ENCODE measurements at places on chromosomes 1 and 21.
A peak's percentile ranks its signal among the peaks of the same experiment; 100 is the strongest.

DNA sequence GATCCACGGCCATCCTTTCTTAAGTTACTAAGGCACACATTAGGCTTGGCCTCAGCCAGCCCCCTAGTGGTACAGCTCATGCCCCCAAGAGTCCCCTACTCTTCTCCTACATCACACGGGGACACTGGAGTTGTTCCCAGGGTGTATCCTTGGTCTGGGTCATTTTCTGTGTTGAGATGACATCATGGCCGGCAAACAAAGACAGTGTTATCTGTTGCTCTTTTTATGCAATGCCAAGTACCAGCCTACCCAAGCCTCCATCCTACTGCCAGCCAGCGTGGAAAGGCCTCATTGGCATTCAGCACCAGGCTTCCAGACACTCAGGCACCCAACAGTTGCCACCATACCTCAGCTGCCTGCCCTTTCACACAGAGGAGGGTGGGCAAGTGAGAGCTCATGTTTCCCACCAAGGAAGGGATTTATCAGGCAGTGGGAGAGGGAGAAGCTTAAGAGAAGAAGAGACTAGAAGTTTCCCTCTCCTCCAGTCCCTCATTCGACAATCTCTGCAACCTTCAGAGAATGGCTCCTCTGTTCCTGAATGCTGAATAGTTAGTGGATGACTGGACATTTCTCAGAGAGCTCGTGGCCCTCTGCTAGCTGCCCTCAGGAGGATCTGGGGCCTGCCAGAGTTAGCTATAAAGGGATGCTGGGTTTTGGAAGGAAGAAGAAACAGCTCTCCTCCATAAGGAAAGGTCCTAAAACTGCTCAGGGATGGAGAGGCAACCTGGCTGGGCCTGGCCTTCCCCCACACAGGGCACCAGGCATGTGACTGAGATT is 17.7 kb downstream of the CBR1 start:
- DNase-seq: no peak

DNA sequence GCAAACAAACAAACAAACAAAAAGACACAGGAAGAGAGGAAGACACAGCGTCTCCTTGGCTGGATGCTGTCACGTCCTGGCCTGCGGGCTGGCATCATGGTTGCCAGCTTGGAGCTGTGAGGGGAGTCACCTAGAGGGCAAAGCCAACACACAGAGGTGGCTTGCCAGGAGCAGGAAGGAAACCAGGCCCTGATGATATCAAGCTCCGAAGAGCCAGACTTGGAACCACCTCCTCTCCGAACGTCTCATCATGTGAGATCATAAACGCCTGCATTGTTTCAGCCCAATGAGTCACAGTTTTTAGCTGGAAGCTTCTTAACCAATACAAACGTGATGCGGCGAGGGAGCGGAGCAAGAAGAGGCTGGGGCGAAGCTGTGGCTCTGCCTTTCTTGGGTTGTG is 8.7 kb downstream of the PLA2G2D start:
- no peak for DNase-seq

DNA sequence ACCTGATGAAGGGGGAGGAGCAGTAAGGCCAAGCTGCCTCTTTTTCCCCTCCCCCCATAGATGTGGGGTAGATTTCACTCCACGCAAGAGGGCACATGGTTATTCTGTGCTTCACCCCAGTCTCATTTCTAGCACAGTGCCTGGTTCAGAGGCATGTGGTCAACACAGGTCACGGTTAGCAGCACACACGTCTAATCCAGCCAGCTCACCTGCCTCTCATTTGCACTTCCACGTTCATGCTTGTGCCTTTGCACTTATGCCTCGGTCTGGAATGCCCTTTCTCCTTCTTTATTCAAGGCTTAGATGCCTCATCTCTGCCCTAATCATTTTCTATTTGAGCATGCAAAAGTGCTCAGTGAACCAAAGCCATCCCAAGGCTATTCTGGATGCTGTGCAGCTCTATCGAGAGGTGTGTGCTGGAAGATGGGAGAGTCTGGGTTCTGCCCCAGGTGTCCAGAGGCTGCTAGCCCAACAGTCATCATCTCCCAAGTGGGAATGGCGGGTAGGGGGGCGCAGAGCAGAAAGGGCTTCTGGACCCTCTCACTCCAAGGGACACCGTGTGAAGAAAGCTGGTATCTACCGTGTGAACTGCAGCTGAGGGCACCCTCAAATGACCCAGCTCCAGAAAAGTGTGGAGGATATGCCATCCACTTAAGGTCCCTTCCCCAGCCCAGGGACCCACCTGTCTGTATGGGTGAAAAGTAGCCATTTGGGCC is 2.1 kb upstream of the A3GALT2 start:
- DNase-seq: no peak

DNA sequence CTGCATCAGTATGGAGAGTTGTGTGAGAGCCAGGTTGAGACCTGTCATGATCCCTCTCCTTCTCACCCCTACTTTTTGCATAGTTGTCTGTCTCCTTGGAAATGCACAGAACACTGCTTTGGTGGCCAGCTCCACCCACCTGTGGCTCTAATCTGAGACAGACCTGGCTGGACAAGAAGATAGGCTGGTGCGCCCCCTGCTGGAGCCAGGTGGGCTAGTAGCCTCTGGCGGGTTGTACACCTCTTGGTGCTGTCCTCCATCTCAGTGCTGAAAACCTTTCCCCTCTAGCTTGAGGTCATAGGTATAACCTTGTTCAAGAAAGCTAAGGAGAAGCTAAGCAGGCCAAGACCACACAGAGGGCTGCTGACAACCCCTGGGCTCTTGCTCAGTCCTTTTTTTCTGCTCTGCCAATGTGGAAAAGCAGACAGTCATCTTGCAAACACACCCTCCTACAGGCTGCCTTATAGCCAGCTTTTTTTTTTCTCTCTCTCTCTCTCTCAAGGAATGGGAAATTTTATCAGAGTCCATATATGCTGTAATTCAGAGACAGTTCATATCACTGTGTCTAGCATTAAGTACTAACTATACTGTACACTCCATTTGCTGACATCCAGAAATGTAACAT is 58.8 kb upstream of the SPATA6 start:
- DNase-seq: peak; percentile 54

DNA sequence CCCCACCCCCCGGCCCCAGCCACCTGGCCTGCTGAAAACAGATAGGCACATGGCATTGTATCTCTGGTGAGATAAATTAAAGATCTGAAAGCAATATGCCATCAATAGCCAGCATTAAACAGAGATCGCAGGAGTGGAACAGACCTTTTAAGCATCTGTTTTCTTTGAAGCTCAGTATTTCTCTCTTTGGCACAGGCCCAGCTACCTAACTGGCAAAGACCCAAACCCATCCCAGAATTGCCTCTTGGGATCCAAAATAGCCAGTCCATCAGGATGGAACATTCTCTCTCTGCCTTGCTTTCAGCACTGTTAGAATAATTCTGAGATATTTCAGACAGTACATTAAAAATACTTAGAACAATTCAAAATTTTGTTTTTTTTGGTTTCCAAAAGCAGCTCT is 46.0 kb downstream of the KCNJ6 start:
- no peak for DNase-seq

Measured in stimulated activated CD4-positive, alpha-beta T cell treated with anti-CD3 and anti-CD28 coated beads, Interleukin-1b, Interleukin-23, amount 100 ng/mL, for 48 hours (primary cell).